ENCODE measurements at places on chromosomes 1 and 21.

DNA sequence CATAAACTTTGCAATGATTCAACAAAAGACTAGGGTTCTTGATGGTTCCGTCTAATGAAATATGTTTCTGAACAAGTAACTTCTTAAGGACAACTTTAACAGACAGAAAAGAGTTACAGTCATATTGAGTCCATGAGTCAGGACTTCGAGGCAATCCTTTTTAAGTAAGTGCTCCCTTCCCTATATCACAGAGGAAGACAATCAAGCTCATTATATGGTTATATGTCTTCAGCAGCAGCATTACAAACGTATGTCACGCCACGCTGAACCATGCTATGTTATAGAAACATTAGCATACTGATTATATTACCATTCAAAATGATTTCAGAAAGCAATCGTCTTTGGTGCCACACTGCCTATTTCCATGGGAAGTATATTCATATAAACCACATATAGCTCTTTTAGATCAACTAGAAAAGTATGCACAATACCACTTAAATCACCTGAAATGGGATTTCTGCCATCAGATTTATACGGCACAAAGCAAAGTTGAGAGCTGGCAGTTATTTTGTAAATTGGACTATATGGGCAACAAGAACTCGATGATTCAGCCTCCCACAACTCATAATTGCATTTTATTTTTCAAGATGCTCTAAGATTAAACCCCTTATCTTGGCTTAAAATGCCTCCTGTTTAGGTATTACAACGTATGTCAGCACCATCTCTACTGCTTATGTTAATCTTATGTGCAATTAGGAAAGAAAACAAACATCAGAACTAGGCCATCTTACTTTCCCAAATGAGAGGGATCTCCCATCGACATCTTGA, 111.3 kb upstream of the SAMSN1 start:
- no peak for DNase-seq

DNA sequence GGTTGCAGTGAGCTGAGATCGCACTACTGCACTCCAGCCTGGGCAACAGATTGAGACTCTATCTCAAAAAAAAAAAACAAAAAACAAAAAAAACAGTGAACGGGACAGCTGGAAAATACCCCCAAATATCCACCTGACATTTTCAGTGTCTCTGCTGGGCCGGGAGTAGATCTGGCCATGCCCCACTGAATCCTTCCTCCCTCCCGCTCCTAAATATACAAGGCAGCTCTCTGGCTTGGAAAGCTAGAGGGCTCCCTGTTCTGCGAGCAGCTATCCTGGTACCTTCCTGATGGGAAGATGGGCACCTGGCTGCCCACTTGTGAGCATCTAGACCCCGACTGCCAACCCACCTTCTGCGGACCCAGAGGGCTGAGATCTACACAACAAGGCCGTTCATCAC, 21.4 kb downstream of the SPSB1 start:
- DNase-seq, result no peak

GRCh38 chr21:28884481-28884880, 108.2 kb downstream of the LTN1 start:
- peak; percentile 14 for DNase-seq

- DNase-seq, result no peak
These were observed 185.2 kb upstream of the SGIP1 start for GRCh38 chr1:66348776-66349175.

- no peak for DNase-seq
These were observed at the start of gene POMGNT1 for GRCh38 chr1:46197964-46198811. Gene POMGNT1 (minus strand): TSS chr1:46198434. CDS start chr1:46197821, 613 bp downstream.

Measured in astrocyte (in vitro differentiated cells and primary cell).